ENCODE measurements at places on chromosomes 5 and 9. TPM values are rescaled to one million over a fixed set of nuclear protein-coding genes. Genes with fewer than 3 reads are reported as not detected.
A peak's percentile ranks its signal among the peaks of the same experiment; 100 is the strongest.

DNA sequence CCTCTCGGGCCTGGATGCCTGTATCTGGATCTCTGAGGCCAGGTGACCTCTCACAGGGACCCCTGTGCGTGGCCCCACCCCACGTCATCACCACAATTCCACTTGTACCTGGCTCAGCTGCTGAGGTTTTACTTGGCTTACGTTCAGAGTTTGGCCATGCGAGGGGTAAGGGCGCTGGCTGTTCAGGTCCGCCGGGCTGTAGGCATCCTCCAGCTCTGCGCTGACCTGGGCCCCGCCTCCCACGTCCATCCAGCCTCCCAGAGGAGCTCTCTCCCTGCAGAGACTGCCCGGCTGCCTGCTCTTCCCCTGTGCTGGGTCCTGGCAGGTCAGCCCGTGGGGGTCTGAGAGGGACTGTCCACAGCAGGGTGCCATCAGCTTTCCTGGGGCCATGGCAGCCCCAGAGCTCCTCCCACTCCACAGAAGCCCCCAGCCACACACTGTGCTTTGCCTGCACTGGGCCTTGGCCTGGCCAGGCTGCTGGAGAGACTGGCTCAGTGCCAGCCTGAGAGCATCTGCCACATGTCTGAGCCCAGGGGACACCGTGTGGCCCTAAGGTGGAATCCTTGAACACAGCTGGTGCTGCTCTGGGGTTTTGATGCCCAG, 43.6 kb downstream of the SLC6A3 start:
- no peak for DNase-seq
- no peaks in the 10 kb centered on the region for H3K4me1 ChIP-seq
- no peak overlapping the region for H3K4me3 ChIP-seq
- H3K27ac ChIP-seq: no peak overlapping the region
- H3K27me3 ChIP-seq: no peaks in the 10 kb centered on the region

The SMIM33 gene
- total RNA-seq: 0.47 TPM

The PTPA gene
- total RNA-seq: 65.5 TPM

- no peaks in the 10 kb centered on the region for H3K4me1 ChIP-seq
- H3K4me3 ChIP-seq: no peak overlapping the region
- no peaks in the 10 kb centered on the region for H3K27me3 ChIP-seq
- no peaks in the 10 kb centered on the region for H3K36me3 ChIP-seq
- H3K27ac ChIP-seq: no peak overlapping the region
Measured at GRCh38 chr9:7439355-7439995, 360.1 kb downstream of the DMAC1 start.

The PCDHGB1 gene
- not detected for total RNA-seq

DNA sequence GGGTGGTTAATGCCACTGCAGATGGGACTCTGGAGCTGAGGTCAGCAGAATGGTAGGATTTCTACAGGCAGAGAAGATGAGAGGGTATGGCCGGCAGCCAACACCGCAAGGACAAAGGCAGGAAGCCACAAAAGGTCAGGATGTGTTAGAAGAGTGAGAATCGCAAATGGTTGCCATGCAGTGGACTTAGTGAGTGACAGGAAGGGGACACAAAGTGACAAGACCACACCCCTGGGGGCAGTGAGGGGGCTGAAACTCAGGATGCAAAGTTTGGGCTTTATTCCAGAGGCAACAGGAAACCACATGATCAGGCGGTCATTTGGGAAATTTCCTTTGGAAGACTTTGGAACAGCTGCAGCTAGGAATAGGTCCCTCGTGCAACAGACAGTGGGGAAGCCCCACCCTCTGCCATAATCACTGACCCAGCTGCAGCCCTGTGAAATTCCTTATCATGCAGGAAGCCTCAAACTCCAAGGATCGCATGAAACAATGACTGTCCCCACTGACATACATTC, 14.2 kb upstream of the CCDC180 start:
- DNase-seq: no peak
- H3K4me1 ChIP-seq: no peaks in the 10 kb centered on the region
- H3K27ac ChIP-seq: no peak overlapping the region
- H3K27me3 ChIP-seq: no peaks in the 10 kb centered on the region
- H3K36me3 ChIP-seq: peaks cover 21% of the 10 kb centered on the region

The TSSK1B gene
- not detected for total RNA-seq

DNA sequence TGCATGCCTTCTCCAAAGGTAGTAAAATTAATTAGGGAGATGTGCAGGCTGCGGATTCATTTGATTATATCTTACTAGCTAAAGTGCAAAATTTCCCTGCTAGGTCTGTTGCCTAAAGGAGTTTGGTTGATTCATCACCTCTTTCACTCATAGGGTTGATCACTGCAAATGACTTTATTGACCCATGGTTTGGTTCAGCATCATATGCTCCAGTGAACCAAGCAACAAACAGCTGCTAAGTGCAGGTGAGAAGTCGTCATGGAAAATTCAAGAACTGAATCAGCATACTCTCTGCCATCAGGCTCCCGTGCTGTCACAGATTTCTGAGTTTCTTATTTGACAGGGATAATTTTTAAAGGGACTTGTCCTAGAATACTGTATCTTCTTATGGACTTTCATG, 571.8 kb upstream of the CDH18 start:
- H3K4me3 ChIP-seq: no peak overlapping the region
- H3K36me3 ChIP-seq: no peaks in the 10 kb centered on the region
- DNase-seq: no peak
- H3K4me1 ChIP-seq: no peaks in the 10 kb centered on the region

The CENPK gene
- 51.4 TPM for total RNA-seq

The ESM1 gene
- not detected for total RNA-seq

DNA sequence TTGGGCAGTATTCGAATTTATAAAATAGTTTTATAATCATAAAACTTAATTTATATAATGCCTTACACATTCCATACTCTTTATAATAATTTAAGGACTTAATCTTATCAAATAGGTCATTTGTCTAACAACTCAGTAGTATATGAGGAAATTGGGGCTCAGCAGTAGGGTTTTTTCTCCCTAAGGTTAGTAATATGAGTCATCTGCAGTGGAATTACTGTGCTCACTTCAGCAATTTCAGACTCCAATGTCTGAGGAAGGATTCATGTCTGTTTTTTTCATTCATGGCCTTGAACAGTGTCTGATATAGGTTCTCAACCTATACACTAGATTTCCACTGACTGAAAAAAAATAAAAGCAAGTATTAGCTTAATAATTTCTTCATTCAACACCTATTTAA, 7.4 kb downstream of the DMRTA1 start:
- H3K36me3 ChIP-seq: no peaks in the 10 kb centered on the region
- H3K4me1 ChIP-seq: no peaks in the 10 kb centered on the region
- no peak for DNase-seq

The SLC6A7 gene
- total RNA-seq: not detected

- no peaks in the 10 kb centered on the region for H3K36me3 ChIP-seq
- H3K27ac ChIP-seq: no peak overlapping the region
- no peak for DNase-seq
- H3K4me3 ChIP-seq: no peak overlapping the region
- H3K4me1 ChIP-seq: no peaks in the 10 kb centered on the region
- no peaks in the 10 kb centered on the region for H3K27me3 ChIP-seq
Measured at GRCh38 chr5:53019320-53019719, 30.2 kb downstream of the ITGA2 start.

GRCh38 chr5:75510836-75511434, 494 bp downstream of the CERT1 start:
- H3K27me3 ChIP-seq: no peaks in the 10 kb centered on the region
- peak overlapping the region; percentile 84 for H3K4me3 ChIP-seq
- H3K4me1 ChIP-seq: peaks cover 24% of the 10 kb centered on the region
- DNase-seq: peak; percentile 21
- peak overlapping the region; percentile 56 for H3K27ac ChIP-seq

DNA sequence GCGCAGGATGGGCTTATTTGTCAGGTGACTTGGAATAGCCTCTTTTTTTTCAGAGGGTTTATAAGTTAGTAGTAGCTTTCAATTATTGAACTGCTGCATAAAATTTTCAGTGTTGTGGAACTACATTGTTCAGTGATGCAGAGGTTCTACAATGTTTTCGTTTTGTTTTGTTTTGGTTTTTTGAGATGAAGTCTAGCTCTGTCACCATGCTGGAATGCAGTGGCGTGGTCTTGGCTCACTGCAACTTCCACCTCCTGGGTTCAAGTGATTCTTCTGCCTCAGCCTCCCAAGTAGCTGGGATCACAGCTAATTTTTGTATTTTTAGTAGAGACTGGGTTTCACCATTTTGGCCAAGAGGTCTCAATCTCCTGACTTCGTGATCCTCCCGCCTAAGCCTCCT, 22.0 kb downstream of the NUP188 start:
- H3K27ac ChIP-seq: no peak overlapping the region
- no peaks in the 10 kb centered on the region for H3K36me3 ChIP-seq
- no peaks in the 10 kb centered on the region for H3K27me3 ChIP-seq
- DNase-seq: no peak

The MYOZ3 gene
- not detected for total RNA-seq

GRCh38 chr9:94807556-94807955, 81.1 kb downstream of the AOPEP start:
- no peak overlapping the region for H3K27ac ChIP-seq
- no peak for DNase-seq
- no peaks in the 10 kb centered on the region for H3K27me3 ChIP-seq
- H3K4me3 ChIP-seq: no peak overlapping the region
- peaks cover 3% of the 10 kb centered on the region for H3K36me3 ChIP-seq

GRCh38 chr9:108134486-108135128, 645.0 kb upstream of the KLF4 start:
- no peak for DNase-seq
- no peak overlapping the region for H3K27ac ChIP-seq
- no peak overlapping the region for H3K4me3 ChIP-seq
- H3K4me1 ChIP-seq: no peaks in the 10 kb centered on the region
- no peaks in the 10 kb centered on the region for H3K27me3 ChIP-seq
- no peaks in the 10 kb centered on the region for H3K36me3 ChIP-seq

The MARCHF11 gene
- total RNA-seq: not detected

The ACO1 gene
- total RNA-seq: 8.5 TPM

DNA sequence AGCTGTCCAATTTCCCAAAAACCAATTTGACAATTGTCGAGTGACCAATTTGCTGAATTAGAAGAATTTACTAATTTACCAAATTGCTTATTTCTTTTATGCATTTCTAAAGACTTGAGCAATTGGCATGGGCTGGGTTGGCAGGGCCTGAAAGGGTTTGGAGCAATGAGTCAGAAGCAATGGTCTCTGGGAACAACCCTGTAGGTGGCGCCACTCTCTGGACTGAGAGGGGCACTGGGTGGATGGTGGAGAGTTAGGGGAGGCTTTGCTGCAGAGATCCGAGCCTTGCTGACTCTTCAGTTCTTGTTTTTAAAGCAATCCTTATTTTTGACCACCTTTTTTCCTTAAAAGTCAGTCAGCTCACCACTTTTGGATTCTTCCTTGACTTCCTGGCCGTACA, 71.5 kb upstream of the RPS23 start:
- no peak overlapping the region for H3K4me3 ChIP-seq
- H3K4me1 ChIP-seq: no peaks in the 10 kb centered on the region
- no peak for DNase-seq
- H3K27me3 ChIP-seq: peaks cover 12% of the 10 kb centered on the region
- H3K36me3 ChIP-seq: no peaks in the 10 kb centered on the region

DNA sequence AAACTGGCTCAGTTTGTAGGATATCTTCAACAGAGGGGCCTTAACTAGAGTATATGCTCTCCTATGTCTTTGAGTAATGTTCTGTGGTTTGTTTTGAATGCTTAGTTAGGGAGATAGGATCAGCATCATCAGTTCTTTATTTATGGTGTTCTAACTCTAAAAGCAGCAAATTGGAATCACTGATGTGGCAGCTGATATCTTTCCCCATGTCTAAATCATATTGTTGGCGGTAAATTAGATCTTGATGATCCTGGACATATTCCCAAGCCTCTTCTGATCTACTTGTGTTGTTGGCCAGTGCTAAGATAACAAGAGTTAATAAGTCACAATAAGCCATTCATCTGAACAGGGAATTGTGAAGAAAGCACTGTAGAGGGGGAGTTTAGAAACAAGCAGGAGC, 332.4 kb upstream of the DAB2 start:
- H3K27me3 ChIP-seq: no peaks in the 10 kb centered on the region
- no peak for DNase-seq
- H3K4me1 ChIP-seq: no peaks in the 10 kb centered on the region
- no peak overlapping the region for H3K27ac ChIP-seq
- no peak overlapping the region for H3K4me3 ChIP-seq

GRCh38 chr5:134561871-134562296, 36.4 kb downstream of the JADE2 start:
- peaks cover 86% of the 10 kb centered on the region for H3K36me3 ChIP-seq
- H3K4me1 ChIP-seq: no peaks in the 10 kb centered on the region
- no peak overlapping the region for H3K4me3 ChIP-seq
- DNase-seq: no peak
- H3K27ac ChIP-seq: no peak overlapping the region
- no peaks in the 10 kb centered on the region for H3K27me3 ChIP-seq

GRCh38 chr5:72353046-72353445, 32.9 kb downstream of the PTCD2 start:
- no peak overlapping the region for H3K27ac ChIP-seq
- no peak for DNase-seq
- no peaks in the 10 kb centered on the region for H3K27me3 ChIP-seq
- peaks cover under 1% of the 10 kb centered on the region for H3K36me3 ChIP-seq

DNA sequence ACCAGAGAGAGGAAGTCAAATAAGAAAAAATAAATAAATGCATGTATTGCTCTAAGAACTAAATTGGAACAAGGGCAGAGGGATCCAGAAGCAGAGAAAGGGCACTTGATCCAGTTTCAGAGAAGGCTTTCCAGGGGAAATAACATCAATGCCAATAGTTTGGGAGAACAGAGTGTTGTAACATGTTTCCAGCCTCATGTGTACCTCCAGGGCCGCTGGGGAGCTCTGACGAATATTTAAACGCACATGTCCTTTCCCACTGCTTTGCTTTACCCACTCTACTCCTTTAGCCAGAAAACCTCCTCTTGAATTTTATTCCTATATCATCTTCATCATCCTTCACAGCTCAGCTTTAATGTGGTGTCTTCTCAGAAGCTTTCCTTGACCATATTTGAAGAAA, 233.7 kb downstream of the ENC1 start:
- H3K27me3 ChIP-seq: no peaks in the 10 kb centered on the region
- peaks cover 17% of the 10 kb centered on the region for H3K4me1 ChIP-seq
- DNase-seq: no peak
- no peak overlapping the region for H3K27ac ChIP-seq
- no peaks in the 10 kb centered on the region for H3K36me3 ChIP-seq
- H3K4me3 ChIP-seq: no peak overlapping the region

- no peaks in the 10 kb centered on the region for H3K36me3 ChIP-seq
- no peaks in the 10 kb centered on the region for H3K4me1 ChIP-seq
- no peak overlapping the region for H3K4me3 ChIP-seq
- no peaks in the 10 kb centered on the region for H3K27me3 ChIP-seq
- H3K27ac ChIP-seq: no peak overlapping the region
- DNase-seq: no peak
Measured at GRCh38 chr9:4238522-4238921, 61.3 kb downstream of the GLIS3 start.

Measured in T-cell (primary cell).